ENCODE measurements at places on chromosomes 1 and 21.

GRCh38 chr1:7422966-7423365 lies 348.1 kb upstream of the VAMP3 start:
- no peak for DNase-seq

GRCh38 chr21:46468108-46468774 lies 9.6 kb downstream of the DIP2A start:
- no peak for DNase-seq

- DNase-seq, result no peak
These were observed 114.2 kb downstream of the HLCS start for GRCh38 chr21:36852293-36852692.

GRCh38 chr1:63877021-63877767 lies 103.4 kb downstream of the ROR1 start:
- no peak for DNase-seq

GRCh38 chr1:64745986-64746940 lies 1.4 kb downstream of the RAVER2 start:
- DNase-seq, result no peak

DNA sequence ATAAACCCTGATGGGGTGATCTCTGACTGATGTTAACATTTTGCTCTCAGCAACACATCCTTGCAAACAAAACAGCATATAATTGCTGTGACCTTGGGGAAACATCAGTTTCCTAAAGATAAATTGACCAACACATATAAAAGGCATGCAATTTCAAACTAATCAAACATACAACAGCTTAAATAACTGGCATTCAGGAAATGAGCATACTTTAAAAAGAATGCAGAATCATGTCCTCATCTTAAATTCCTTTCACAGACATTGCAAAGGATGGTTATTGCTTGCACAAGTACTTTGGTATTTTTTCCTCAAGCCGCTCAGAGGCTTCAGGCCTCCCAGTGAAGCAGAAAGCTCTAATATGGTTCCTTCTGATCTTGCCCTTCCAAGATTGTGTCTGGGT lies 53.4 kb upstream of the RGS18 start:
- no peak for DNase-seq

GRCh38 chr1:82795508-82796149 lies 994.9 kb downstream of the ADGRL2 start:
- no peak for DNase-seq

DNA sequence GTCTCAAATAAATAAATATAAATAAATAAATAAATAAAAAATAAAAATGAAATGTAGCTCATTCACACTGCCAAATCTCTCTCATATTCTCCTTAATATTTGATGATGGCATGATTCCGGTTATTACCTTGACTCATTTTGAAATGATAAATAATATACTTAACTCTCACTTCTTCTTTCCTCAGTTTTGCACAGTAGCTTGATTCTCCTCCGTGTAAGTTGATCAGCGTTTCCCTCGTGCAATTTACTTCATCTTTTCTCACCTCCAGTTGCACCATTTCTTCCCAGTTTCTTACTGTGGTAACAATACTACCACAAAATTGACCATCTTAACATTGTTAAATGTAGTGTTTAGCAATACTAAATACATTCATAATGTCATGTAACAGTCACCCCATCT lies 111.6 kb downstream of the RIPK4 start:
- DNase-seq, result no peak

DNA sequence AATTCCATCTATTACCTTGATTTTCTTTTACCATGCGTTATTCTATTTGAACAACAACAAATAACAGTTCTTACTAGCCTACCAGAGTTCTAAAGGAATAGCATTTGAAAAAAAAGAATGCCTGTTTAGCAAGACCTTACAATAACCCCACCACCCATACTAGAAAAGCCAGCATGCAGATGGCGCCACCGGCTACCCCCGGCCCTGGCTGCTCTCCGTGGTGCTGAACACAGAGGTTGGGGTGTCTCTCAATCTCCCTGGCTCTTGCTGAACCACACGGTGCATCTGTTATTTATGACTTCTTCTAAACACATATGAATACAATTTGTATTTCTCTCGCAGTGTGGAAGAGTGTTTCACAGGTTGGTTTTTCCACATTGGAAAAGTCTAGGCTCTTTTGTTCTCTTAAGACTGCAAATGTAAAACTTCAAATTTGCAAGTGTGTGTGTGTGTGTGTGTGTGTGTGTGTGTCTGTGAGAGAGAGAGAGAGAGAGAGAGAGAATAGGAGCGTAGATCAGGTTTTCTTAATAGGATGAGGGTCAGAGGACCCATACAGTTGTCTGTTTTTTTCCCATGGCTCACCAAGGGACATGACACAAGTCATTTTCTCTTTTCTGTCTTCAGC lies 13.6 kb downstream of the GRIK3 start:
- DNase-seq, result no peak

GRCh38 chr1:232501854-232502253 lies 128.1 kb downstream of the SIPA1L2 start:
- no peak for DNase-seq

- DNase-seq, result no peak
These were observed 246.9 kb downstream of the MATN1 start for GRCh38 chr1:30476476-30476875.

DNA sequence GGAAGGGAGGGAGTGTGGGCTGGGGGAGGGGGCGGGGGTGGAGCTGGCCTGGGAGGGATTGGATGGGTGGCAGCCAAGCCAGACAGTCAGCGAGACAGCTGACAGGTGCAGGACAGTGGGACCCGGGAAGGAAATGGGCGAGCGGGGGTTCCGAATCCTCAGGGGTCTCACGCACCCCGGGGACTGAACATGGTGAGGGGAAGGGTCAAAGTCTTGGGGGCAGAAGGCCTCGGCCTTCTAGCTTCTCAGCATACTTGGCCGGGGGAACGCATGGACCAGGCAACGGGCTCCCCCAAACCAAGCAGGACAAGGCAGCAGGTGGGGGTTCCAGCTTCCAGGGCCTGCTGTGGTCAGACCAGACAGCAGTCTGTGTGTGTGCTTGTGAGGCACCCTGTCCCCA lies 23.1 kb downstream of the CASZ1 start:
- DNase-seq, result no peak

- DNase-seq, result no peak
These were observed 10.7 kb downstream of the RAB42 start for GRCh38 chr1:28602536-28603439.

DNA sequence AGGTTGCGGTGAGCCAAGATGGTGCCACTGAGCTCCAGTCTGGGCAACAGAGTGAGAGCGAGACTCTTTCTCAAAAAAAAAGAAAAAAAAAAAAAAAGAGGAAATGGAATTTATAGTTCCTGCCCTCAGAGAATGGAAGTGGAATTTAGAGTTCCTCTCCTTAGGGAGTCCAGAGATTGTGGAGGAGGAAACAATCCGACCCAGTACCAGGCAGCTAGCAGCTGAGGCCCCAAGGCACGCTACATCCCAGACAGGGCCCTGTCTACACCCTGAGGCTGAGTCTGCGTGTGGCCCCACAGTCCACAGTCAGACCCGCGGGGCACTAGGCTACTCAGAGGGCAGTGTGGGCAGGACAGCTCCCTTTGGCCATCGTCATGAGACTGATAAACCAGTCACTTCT lies 1.9 kb upstream of the MFN2 start:
- no peak for DNase-seq

DNA sequence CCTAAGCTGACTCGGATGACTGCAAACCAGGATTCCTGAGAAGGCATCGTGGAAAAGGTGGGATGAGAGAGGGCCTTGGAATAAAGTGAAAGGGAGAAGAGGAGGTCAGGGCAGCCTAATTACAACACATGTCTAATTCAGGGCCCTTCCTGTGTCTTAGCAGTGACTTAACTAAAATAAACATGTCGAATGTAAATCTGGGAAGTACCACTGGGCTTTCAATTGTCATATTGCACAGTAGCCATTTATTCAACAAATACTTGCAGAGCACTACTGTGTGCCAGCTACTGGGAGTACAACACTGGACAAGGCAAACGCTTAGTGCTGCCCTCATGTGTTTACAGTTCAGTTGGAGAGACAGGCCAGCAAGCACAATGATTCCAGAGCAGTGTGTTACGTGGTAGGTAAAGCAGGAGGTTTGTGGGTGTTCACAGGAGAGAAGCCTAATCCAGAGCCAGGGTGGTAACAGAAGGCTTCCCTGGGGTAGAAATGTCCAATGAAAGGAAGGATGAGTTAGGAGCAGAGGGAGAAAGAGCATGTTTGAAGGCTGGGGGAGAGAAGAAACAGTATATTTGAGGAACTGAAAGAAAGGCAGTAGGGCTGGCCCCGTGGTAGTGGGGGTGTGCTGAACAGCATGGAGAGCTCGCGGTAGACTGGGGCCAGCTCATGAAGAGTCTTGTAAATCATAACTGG lies 38.0 kb upstream of the RASAL2 start:
- no peak for DNase-seq

GRCh38 chr1:171740356-171740863 lies 1.5 kb downstream of the VAMP4 start:
- no peak for DNase-seq

GRCh38 chr1:111516005-111516535 lies 12.6 kb upstream of the ADORA3 start:
- DNase-seq, result no peak

DNA sequence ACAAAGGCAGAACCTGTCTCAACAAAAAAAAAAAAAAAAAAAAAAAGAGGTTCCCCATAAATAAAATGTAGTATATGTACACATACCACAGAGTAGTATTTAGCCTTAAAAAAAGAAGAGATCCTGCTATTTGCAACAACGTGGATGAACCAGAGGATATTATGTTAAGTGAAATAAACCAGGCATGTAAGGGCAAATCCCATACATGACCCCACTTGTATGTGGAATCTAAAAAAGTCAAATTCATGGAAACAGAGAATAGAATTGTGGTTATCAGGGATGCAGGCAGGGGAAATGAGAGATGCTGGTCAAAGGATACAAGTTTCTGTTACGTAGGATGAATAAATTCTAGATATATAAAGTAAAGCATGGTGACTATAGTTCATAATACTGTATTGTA lies 16.7 kb downstream of the SLC44A3 start:
- no peak for DNase-seq

Measured in activated T-helper 1 cell treated with Interleukin-2 at 50 U/mL for 16 hours (primary cell).